Kidney (tissue), 22 donors: ENCODE measurements at places on chromosomes 12 and 14. TPM values are rescaled to one million over a fixed set of nuclear protein-coding genes. Genes with fewer than 3 reads are reported as not detected.

GRCh38 chr14:99838639-99839134 lies 45.5 kb downstream of the EML1 start:
- H3K36me3 ChIP-seq, result no peaks in the 10 kb centered on the region
- no peaks in the 10 kb centered on the region for H3K27me3 ChIP-seq
- no peaks in the 10 kb centered on the region for H3K4me1 ChIP-seq
- no peak overlapping the region for H3K27ac ChIP-seq
- DNase-seq, result no peak
- no peak overlapping the region for H3K4me3 ChIP-seq

The KCNC2 gene
- not detected for total RNA-seq

DNA sequence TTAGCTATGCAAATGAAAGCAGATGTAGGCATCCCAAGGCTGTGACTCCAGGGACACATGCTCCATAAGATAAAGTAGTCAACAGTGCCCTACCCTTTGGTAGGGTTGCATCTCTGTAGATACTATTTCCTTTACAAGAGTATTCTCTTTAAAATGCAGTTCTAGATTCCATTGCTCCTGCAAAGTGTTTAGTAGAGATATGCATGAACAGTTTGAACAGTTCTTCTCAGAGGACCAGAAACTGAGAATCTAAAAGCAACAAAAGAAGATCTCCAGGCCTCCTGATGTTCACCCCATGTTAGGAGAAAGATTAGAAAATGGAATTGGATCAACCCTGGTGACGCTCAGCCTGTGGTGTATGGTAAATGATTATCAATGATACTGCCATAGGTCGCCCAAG lies 121.2 kb downstream of the KCNK10 start:
- DNase-seq, result no peak
- H3K4me1 ChIP-seq, result no peaks in the 10 kb centered on the region

DNA sequence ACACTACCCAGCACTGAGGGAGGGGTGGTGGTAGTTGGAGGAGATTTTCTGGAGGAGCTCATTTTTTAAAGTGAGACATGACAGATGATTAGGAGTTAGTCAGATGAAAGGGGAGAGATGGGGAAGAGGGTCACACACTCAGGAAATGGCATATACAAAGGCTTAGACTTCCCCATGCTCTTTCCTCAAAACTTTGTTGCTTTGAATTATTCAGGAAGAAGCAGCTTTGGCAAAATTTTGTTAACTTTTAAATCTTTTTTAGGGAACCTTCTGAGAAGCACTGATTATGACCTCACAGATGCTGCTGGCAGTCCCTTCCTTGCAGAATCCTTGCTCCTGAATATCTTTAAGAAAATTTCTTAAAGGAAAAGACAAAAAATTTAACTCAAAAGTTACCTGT lies 19.8 kb downstream of the ALDH6A1 start:
- peaks cover 56% of the 10 kb centered on the region for H3K36me3 ChIP-seq
- no peak overlapping the region for H3K27ac ChIP-seq
- no peak overlapping the region for H3K4me3 ChIP-seq

The RNASE3 gene
- 0.38 TPM for total RNA-seq

GRCh38 chr14:66104486-66104885 lies 381.7 kb upstream of the CCDC196 start:
- no peak overlapping the region for H3K4me3 ChIP-seq
- no peaks in the 10 kb centered on the region for H3K36me3 ChIP-seq
- H3K27me3 ChIP-seq, result no peaks in the 10 kb centered on the region
- no peak overlapping the region for H3K27ac ChIP-seq

The SP7 gene
- not detected for total RNA-seq

GRCh38 chr12:3216726-3217682 lies 139.8 kb downstream of the TSPAN9 start:
- H3K4me1 ChIP-seq, result peaks cover 16% of the 10 kb centered on the region
- H3K27me3 ChIP-seq, result no peaks in the 10 kb centered on the region
- H3K4me3 ChIP-seq, result no peak overlapping the region
- no peak for DNase-seq

DNA sequence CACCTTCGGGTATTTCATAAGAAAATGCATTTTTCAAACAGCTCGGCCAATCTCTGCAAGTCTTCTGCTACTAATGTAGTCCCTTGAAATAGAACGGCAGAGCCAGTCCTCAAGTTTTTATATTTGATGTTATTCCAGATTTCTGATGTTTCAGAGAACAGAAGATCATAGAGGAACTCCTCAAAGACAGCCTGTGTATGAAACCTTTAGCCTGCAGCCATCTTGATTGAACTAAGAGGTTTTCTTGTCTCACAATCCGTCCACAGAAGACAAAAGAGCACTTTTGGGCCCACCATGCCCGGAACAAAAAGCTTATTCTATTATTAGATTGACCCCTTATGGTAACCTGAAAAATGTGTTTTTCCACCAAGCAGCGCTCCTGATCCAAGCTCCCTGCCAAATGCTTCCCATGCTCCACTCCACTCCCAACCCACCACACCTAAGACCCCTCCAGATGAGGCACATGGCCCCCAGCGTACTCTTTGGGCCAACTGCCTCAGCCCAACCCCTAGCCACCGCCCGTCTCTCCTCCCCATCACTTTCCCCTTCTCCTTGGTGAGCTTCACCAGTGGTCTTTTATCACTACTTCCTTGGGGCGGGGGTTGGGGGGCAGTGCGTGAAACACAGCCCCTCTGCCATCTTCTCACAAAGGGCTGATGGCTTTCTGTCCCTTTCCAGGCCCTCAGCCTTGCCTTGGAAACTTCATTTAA lies 175.8 kb downstream of the CALM1 start:
- no peaks in the 10 kb centered on the region for H3K27me3 ChIP-seq
- DNase-seq, result no peak
- H3K27ac ChIP-seq, result no peak overlapping the region
- H3K4me1 ChIP-seq, result no peaks in the 10 kb centered on the region

The TEX52 gene
- not detected for total RNA-seq

- DNase-seq, result no peak
- no peaks in the 10 kb centered on the region for H3K27me3 ChIP-seq
- no peaks in the 10 kb centered on the region for H3K36me3 ChIP-seq
- no peaks in the 10 kb centered on the region for H3K4me1 ChIP-seq
Observed at GRCh38 chr12:66776974-66777373, 98.1 kb upstream of the GRIP1 start.

The SOX5 gene
- 10.8 TPM for total RNA-seq

The COCH gene
- 1.6 TPM for total RNA-seq

DNA sequence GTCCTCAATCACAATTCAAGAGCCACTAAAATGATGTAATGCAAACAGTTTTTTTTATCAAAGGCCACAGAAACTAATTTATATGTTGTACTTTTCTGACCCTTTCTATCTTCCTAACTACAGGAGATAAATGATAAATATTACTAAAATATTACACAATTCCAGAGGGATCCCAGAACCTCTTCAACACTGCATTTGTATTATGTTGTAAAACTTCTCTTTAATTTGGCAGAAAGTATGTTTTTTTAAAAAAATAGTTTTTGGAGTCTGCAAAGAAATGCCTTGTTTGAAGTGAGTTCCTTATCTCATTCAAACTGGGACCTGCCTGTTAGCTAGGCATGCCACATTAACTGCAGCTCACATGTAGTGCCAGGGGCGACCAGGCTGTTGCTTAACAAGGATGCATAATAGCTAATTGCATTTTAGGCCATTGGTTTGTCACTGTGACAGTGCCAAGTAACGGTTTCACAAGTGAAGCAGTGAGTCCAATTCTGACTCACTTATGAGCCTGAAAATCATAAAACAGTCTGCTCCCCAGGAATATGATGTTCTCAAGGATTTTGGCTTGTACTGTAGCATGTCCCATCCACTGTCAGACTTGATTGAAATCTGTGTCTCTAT lies 266.9 kb downstream of the KTN1 start:
- H3K36me3 ChIP-seq, result no peaks in the 10 kb centered on the region
- H3K27me3 ChIP-seq, result no peaks in the 10 kb centered on the region
- no peak for DNase-seq
- no peaks in the 10 kb centered on the region for H3K4me1 ChIP-seq
- H3K27ac ChIP-seq, result no peak overlapping the region

DNA sequence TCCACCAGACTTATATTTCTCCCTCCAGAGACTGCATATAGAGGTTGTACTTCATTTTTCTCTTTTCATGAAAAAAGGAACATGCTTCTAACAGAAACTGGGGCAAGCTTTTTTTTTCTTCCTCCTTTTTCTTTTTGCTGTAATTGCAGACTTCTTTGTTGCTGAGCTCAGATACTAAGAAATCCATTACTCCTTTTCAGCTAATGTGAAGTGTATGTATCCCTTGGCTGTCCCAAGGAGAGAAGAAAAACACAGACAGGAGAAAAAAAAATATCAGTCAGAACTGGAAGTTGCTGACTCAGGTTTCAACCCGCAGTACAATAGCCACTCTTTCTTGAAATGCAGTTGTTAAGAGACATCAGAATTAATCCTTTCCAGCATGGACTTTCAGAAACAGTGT lies 1248.4 kb downstream of the LRFN5 start:
- DNase-seq, result no peak
- H3K4me3 ChIP-seq, result no peak overlapping the region
- no peak overlapping the region for H3K27ac ChIP-seq
- no peaks in the 10 kb centered on the region for H3K4me1 ChIP-seq

- H3K27ac ChIP-seq, result no peak overlapping the region
- H3K4me1 ChIP-seq, result no peaks in the 10 kb centered on the region
- peaks cover 4% of the 10 kb centered on the region for H3K36me3 ChIP-seq
- no peak overlapping the region for H3K4me3 ChIP-seq
- no peak for DNase-seq
- H3K27me3 ChIP-seq, result no peaks in the 10 kb centered on the region
Observed at GRCh38 chr12:27573972-27574371, 50.0 kb downstream of the PPFIBP1 start.

The PTCSC3 gene
- not detected for total RNA-seq

GRCh38 chr12:41621291-41621690 lies 433.2 kb downstream of the PDZRN4 start:
- no peaks in the 10 kb centered on the region for H3K36me3 ChIP-seq
- peak overlapping the region; percentile 52 for H3K27ac ChIP-seq
- peaks cover 2% of the 10 kb centered on the region for H3K4me1 ChIP-seq
- DNase-seq, result no peak

DNA sequence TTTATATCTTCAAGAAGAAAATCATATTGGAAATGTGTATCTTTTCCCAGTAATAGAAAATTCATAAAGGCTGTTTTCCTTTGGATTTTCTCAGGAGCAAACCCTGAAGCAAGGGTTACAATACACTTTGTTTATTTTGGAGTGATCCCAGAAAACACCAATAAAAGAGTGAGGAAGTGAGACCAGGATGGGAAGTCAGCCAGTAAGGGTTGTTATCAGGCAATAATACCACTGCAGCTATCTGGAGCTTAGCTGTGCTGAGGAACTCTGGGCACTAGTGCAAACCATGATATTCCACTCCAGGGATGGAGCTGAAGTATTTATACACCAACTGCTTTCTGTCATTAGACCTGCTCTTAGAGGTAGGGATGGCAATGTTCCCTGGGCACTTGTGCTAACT lies 1002.3 kb downstream of the FLRT2 start:
- H3K27me3 ChIP-seq, result no peaks in the 10 kb centered on the region
- no peaks in the 10 kb centered on the region for H3K36me3 ChIP-seq
- no peak overlapping the region for H3K27ac ChIP-seq

DNA sequence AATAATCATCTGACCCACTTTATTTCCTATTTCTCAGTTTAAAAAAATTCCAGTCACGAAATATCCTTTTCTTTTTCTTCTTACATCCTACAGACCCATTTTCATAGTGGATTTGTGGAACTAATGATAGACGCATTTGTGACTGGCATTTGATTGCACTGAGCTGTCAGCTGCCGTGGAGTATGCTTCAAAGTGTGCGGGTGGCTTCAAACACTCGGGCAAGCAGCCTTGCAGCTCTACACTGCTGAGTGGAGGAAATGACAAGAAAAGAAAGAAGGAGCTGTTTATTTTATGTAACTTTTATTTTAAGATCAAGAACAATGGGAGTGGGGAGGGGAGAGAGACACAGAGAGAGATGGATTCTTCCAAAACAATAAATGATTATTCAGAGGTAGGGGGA lies 112.8 kb upstream of the NAP1L1 start:
- H3K27me3 ChIP-seq, result no peaks in the 10 kb centered on the region
- no peak overlapping the region for H3K27ac ChIP-seq
- no peaks in the 10 kb centered on the region for H3K36me3 ChIP-seq
- H3K4me1 ChIP-seq, result no peaks in the 10 kb centered on the region
- H3K4me3 ChIP-seq, result no peak overlapping the region
- DNase-seq, result no peak

GRCh38 chr14:20807304-20808161 lies 4.9 kb upstream of the RNASE1 start:
- DNase-seq, result no peak
- no peaks in the 10 kb centered on the region for H3K36me3 ChIP-seq
- H3K27me3 ChIP-seq, result no peaks in the 10 kb centered on the region

DNA sequence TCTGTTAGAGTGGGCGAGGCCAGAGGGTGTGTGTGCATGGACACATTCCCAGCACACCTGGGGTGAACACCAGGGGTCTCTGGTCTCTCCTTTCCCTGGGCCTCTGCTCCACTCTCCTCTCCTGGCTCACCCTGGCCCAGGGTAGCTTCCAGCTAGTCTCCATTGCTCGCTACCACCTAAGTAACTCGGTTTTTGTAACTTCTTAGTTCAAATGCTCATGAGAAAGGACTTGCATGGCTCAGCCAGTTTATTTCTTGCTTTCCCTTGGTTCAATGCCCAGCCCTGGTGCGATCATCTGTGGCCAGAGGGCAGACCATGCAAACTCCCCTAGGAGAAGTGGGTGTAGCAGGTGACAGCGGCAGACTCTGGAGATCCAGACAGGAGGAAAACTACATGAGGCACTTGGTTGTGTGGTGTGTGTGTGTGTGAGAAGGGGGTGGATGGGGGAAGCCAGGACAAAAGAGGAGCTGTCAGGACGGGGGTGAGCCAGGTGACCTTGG lies 8.9 kb upstream of the ACVR1B start:
- no peak overlapping the region for H3K4me3 ChIP-seq
- no peaks in the 10 kb centered on the region for H3K36me3 ChIP-seq
- no peak overlapping the region for H3K27ac ChIP-seq
- no peaks in the 10 kb centered on the region for H3K4me1 ChIP-seq
- H3K27me3 ChIP-seq, result no peaks in the 10 kb centered on the region

DNA sequence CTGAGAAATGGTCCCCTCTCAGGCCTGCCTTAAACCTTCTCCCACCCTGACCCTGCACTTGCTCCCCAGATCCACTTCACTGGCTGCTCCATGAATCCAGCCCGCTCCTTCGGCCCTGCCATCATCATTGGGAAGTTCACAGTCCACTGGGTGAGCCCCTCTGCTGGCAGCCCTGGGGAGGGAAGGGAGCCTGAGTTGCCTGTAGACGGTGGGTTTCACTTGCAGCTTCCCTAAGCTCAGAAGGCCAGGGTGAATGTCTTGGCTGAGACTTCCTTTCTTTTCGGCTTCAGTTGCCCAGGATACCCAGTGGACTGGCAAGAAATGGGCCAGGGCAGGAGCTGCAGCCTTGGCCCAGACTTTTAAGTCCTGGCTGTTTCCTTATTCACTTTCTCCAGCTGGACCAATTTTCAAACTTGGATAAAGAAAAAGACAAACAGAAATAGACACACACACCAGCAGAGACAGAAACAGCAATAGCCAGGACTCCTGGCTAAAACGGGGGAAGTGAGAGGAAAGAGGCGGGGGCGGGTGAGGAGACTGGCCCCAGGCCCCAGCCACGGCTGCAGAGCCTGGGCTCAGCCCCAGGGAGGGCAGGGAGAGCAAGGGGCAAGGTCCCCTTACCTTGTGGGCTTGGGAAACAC lies 2.0 kb downstream of the AQP6 start:
- DNase-seq, result peak; percentile 43
- no peaks in the 10 kb centered on the region for H3K27me3 ChIP-seq
- H3K4me1 ChIP-seq, result peaks cover 10% of the 10 kb centered on the region
- H3K4me3 ChIP-seq, result no peak overlapping the region
- no peaks in the 10 kb centered on the region for H3K36me3 ChIP-seq

The GLIPR1L2 gene
- total RNA-seq, result 1.1 TPM

- H3K27ac ChIP-seq, result no peak overlapping the region
- peak overlapping the region; percentile 52 for H3K4me3 ChIP-seq
- H3K4me1 ChIP-seq, result peaks cover 8% of the 10 kb centered on the region
Observed at GRCh38 chr12:49967042-49967776, 5.5 kb downstream of the AQP5 start.
